ENCODE measurements at places on chromosomes 2 and 18.

GRCh38 chr18:63119647-63120046 lies 199.9 kb downstream of the BCL2 start:
- DNase-seq = peak; percentile 23

- DNase-seq = no peak
These were observed 77.0 kb downstream of the PDCL3 start for GRCh38 chr2:100639588-100640390.

DNA sequence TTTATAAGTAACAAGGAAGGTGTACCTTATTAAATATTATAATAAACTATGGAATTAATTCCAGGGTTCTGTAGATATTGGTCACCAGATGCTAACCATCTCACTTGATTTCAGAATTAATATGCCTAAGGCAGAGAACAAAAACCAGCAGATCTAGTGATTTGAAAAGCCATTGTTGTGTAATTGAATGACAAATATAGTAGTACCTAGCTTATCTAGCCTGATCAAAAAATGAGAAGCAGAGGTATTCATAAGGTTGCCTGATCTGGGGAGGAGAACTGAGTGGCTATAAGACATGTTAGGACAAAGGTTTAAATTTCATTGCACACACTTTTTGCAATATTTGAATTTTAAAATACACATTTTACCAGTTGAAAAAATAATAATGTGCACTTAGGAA lies 132.0 kb upstream of the UBE2E3 start:
- DNase-seq = no peak

DNA sequence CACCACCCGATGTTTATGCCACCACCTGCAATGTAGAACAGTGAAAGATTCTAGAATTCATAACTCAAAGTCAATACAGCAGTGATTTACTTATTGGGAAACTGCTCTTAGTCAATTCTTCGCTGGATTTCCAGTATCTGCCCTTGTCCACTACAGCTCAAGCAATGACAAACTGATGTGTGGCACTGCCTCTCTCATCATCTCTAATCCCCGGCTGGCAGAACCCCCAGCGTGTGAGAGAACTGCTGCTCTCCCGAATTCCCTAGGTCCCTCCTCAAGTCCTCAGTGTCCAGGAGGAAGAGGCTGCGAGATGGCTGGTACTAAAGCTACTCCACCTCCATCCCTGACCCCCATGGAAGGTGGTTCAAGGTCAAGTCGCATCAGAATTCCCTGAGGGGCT lies 1.6 kb downstream of the TXNL4A start:
- DNase-seq = no peak

- DNase-seq = peak; percentile 14
These were observed 88.5 kb upstream of the GLS start for GRCh38 chr2:190791976-190792575.

All from RPMI7951 (cell line).